ENCODE measurements at places on chromosomes 7 and 10.

DNA sequence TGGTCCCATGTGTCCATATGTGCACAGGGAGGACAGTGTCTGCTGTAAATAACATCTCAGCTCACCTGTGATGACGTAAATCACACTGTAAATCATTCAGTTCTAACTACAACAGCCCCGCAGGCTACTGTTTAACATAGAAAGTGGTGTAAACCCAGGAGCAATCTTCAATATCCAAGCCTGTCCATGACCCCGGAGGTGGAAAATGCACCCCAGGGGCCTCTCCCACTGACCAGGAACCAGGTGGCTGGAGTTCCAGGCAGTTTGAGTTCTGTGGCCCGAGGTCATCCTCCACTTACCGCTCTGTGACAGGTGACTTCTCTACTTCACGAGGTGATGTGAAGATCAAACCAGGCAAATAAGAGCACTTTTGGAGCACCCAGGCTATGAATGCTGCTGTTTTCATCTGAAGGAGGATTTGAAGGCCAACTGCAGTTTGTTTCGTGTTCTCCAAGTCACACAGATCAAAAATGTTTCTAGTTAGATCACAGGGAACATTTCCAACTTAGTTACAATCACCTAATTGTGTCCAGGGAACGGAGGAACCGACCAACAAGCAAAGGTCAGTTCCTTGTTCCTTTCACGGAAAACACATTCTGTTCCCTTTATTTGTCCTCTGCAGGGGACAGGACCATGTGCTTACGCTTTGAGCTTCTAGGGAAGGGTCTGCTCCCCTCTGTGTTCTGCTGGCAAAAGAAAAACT is 131.8 kb downstream of the WDR37 start:
- H3K27ac ChIP-seq: no peak overlapping the region
- H3K4me3 ChIP-seq: no peak overlapping the region
- DNase-seq: no peak
- peaks cover 2% of the 10 kb centered on the region for H3K4me1 ChIP-seq
- H3K27me3 ChIP-seq: no peaks in the 10 kb centered on the region

DNA sequence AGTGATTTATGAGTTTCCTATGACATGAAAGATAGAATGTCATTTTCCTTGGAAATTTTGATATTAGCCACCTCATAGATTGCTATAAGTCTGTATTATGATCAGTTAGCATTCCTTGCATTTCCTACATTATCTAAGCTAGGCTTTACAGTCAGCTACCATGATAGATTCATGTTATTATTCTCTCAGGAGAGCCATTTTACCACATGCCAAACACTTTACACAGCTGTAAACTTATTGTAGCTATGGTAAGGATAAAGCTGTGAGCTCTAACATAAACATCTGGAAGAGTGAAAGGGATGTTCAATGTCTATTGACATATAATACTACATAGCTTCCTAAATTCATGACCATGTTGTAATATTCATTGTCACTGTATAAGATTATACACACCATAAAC is 608.0 kb downstream of the PHTF2 start:
- no peak for DNase-seq
- no peaks in the 10 kb centered on the region for H3K4me1 ChIP-seq
- no peaks in the 10 kb centered on the region for H3K36me3 ChIP-seq
- no peak overlapping the region for H3K27ac ChIP-seq
- no peaks in the 10 kb centered on the region for H3K27me3 ChIP-seq
- no peak overlapping the region for H3K4me3 ChIP-seq

DNA sequence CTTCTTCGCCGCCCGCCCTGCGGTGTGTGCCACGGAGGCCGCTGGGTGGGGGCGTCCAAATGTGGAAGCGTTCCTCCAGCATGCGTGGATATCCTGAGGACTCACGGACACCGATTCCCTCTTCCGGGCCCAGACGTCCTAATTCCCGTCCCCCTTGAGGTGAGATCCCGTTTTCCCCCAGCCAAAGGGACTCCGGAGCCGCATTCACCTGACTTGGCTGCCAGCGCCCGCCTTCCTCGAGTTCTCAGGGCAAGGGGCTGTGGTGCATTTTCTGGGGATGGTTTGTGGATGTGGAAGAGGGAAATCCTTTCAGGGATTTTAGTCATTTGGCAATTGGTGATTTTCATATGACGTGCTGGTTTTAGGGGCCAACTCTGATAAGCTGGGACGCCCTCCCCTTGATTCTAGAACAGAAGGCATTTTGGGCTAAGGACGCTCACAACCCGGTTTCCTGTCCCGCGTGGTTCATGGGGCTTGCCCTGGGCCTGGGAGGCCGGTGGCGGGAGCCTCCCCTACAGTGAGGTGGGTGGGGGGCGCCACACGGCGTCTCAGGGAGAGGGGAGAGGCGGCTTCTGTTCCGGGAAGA is 165.4 kb downstream of the ACTR3B start:
- H3K4me1 ChIP-seq: no peaks in the 10 kb centered on the region
- DNase-seq: no peak
- peaks cover 4% of the 10 kb centered on the region for H3K36me3 ChIP-seq
- no peak overlapping the region for H3K27ac ChIP-seq
- no peak overlapping the region for H3K4me3 ChIP-seq

DNA sequence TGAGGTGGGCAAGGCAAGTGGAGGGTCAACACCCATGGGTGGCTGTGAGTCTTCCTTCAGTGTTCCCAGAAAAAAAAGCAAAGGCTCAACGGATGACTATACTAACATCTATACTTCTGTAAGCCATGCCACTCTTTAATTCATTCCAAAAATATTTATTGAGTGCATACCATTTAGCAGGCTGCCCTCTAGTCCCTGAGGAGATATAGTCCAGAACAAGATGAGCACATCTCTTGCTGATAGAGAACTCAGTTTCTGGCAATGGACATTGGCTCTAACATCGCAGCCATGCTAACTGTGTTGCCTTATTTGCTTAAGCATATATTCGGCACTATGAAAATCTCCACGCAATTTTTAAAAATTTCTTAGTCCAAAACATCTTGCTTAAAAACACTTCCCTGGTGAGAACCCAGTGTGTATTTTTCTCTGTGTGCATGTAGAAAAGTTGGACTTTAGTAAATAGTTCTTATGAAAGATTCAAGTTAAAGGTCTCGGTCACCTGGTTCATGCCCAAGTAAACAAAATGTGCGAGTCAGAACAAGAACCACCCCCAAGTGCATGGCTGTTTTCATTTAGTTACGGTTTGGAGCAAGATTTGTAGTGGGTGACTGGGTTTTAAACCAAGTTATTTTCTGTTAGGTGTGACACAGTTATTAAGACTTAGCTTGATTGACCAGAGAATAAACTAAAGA is 69.8 kb downstream of the MET start:
- no peak overlapping the region for H3K27ac ChIP-seq
- peaks cover 17% of the 10 kb centered on the region for H3K27me3 ChIP-seq
- DNase-seq: no peak
- H3K36me3 ChIP-seq: no peaks in the 10 kb centered on the region

- peaks cover 8% of the 10 kb centered on the region for H3K4me1 ChIP-seq
- no peak overlapping the region for H3K4me3 ChIP-seq
- no peak overlapping the region for H3K27ac ChIP-seq
Measured at GRCh38 chr10:14372606-14373005, 41.9 kb upstream of the FRMD4A start.

Measured in activated naive CD4-positive, alpha-beta T cell treated with anti-CD3 and anti-CD28 coated beads for 36 hours (primary cell).